ENCODE measurements at places on chromosomes 7 and 10. TPM values are rescaled to one million over a fixed set of nuclear protein-coding genes. Genes with fewer than 3 reads are reported as not detected.

Gene ACTA2
- total RNA-seq = 480 TPM

Gene HOXA6
- total RNA-seq = not detected

Gene KLF14
- total RNA-seq = not detected

Gene ADAM22
- 0.08 TPM for total RNA-seq

Gene FGFR2
- total RNA-seq = not detected

Gene ANKRD1
- 1.5 TPM for total RNA-seq

Gene COMTD1
- total RNA-seq = 7.6 TPM

Gene NEBL
- total RNA-seq = 0.12 TPM

Gene HOXA3
- total RNA-seq = not detected

Gene GPR26
- not detected for total RNA-seq

Gene ABCB4
- total RNA-seq = 0.12 TPM

Gene C10orf95
- total RNA-seq = not detected

Gene PIP
- not detected for total RNA-seq

Gene CYP3A7
- not detected for total RNA-seq

Gene TSPAN15
- 3.9 TPM for total RNA-seq

Gene CALHM3
- not detected for total RNA-seq

Gene CYP2C18
- total RNA-seq = not detected

Gene KIAA1217
- total RNA-seq = 1.2 TPM

Gene CABCOCO1
- 0.60 TPM for total RNA-seq

Gene GBF1
- total RNA-seq = 24.4 TPM

Gene CRPPA
- 1.2 TPM for total RNA-seq

Gene RAPGEF5
- total RNA-seq = 1.7 TPM

Gene LLCFC1
- not detected for total RNA-seq

Gene PRXL2A
- 1.4 TPM for total RNA-seq

Gene TMEM196
- total RNA-seq = not detected

Gene HOXA9
- total RNA-seq = not detected

Data from smooth muscle cell of the coronary artery (primary cell).